Tibial nerve (tissue), 4 donors: ENCODE measurements at places on chromosomes 2 and 18. TPM values are rescaled to one million over a fixed set of nuclear protein-coding genes. Genes with fewer than 3 reads are reported as not detected.

Gene CNDP1
- total RNA-seq: not detected

Gene ZNF385B
- 2.3 TPM for total RNA-seq

Gene CNGA3
- total RNA-seq: not detected

Gene PECR
- 13.6 TPM for total RNA-seq

Gene GPR45
- total RNA-seq: not detected

Gene TEX44
- total RNA-seq: not detected

Gene MC2R
- total RNA-seq: not detected

Gene AQP12B
- total RNA-seq: not detected

Gene PMAIP1
- not detected for total RNA-seq

GRCh38 chr2:20615466-20616241 is 35.2 kb downstream of the HS1BP3 start:
- DNase-seq: no peak

DNA sequence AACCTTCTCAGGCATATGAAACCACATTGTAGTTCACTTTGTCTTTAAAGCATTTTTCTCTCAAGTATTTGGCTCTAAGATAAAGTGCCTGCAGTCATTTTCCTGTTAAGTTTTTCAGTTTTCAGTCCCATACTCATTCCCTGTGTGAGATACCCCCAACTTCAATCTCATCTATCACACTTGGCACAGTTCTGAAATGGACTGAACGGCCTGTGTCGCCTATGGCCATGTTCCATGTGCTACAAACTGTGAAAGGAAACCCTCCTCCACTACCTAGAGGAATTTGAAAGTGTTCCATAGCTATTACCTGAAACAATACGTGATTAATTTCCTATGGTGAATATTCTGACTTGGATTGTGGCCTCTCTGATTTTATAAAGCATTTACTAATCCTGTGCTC is 319.1 kb downstream of the CTNNA2 start:
- DNase-seq: no peak

- DNase-seq: no peak
These were observed 300.4 kb downstream of the ZNF407 start for GRCh38 chr18:74897971-74898657.

DNA sequence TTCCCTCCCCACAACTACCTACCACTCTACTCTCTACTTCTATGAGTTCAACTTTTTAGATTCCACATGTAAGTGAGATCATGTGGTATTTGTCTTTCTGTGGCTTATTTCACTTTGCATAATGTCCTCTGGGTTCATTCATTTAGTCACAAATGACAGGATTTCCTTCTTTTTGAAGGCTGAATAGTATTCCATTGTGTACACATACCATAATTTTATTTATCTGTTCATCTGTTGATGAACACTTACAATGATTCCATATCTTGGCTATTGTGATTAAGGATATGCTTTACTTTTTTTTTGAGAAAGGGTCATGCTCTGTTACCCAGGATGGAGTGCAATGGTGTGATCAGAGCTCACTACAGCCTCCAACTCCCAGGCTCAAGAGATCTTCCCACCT is 73.6 kb downstream of the ICA1L start:
- DNase-seq: no peak

GRCh38 chr2:231662028-231662810 is 46.1 kb upstream of the PTMA start:
- peak; percentile 90 for DNase-seq

- no peak for DNase-seq
These were observed 291.9 kb upstream of the TRIB2 start for GRCh38 chr2:12424809-12425208.

DNA sequence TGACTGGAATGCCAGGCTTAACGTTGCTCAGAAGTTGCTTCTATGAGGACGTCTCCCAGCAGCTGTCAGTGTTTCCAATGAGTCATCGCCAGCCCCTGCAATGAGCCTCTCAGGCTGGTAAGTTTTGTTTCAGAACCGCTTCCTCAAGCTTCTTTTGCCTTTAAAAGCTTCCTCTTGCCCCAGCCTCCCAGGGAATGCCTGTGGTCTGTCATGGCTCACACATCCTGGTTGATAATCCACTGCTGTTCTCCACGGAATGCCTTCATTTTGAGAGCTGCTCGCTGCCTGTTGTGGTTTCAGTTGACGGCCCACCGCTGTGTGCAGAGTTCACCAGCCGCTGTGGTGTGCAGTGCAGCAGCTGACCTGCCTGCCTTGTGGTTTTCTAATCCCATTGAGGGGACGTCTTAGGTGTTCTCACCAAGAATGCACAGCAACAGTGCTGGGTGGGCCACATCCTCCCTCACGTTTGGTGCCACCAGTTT is 96.4 kb downstream of the RTP5 start:
- DNase-seq: no peak
